ENCODE measurements at places on chromosomes 12 and 14.

GRCh38 chr14:91409928-91410718, 7.5 kb downstream of the CCDC88C start:
- no peak for DNase-seq

GRCh38 chr14:99150236-99150635, 121.8 kb downstream of the BCL11B start:
- DNase-seq = no peak

DNA sequence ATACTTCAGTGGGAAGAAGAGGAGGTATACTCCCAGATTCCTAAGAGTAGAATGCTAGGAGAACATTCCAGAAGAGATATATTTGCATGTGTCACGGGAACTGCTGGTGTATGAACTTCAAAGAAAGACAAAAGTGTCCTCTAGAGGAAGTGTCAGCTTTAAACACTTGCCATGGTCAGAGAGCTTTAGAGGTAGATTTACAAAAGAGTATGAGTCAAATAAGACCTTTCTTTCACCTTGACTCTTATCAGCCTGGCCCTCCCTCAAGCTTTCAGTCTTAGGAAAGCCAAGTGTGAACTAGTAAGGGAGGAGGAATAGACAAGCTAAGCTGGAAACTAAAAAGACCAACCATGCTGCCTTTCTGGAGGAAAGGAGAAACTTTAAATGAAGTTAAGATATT, 34.7 kb downstream of the COX8C start:
- DNase-seq = no peak

DNA sequence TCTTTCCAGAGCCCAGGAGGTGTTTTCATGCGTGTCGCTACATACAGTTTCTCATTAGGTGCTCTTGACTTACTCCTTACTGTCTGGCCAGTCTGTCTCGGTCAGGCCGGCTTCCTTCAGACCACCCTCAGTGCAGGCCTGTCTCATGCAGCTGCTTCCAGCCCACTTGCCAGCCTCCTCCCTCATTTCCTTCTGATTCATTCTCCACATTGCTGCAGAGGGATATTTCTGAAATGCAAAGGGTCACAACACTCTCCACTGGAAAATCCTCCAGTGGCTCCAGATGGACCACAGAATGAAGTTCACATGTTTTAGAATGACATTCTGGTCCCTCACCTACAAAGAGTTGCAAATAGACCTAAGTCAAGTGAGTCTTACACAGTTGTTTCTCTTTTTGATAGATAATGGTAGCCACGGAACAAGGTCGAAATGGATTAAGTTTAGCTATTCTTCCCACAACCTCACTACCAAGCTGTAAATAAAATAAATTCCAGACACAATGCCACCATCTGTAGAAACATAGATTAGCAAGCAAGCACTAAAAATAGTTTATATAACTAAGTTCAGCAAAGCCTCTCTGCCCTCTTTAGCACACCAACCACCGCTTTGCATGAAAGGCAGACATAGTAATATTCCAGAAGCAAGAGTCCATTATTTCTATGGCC, 146.9 kb downstream of the ESR2 start:
- no peak for DNase-seq

DNA sequence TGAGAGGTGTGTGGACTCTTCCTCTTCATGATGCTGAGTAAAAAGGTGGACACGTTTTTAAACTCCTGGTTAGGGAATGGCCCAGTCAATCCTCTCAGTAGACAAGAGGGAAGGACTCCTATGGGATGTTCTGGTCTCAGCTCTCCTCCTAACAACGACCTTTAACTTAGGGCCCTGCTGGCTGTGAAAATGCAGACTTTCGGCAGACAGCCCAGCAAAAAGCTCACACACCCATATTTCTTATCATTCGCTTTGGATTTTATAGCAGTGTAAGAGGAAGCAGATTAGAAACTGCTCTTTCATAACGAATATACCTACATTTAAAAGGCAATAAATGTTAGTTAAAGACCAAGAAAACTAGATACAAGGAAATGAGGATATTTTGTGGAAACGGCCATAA, 18.0 kb upstream of the YARS2 start:
- no peak for DNase-seq

DNA sequence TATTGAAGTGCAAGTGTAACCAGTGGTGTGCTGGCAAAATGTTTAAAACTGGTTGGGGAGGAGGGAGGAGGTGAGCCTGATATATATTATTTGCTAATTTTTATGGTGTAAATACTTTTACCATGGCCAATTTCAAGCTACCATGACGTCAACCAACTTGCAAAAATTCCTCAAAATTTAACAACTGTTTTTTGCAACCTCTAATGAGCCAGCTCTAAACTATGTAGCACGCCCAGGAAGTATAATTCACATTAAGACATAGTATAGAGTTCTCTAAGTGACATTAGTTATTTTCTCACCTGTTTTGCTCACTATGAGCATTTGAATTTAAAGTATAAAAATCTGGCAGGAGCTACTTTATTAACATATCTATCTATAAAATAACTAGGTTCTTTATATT, 41.4 kb downstream of the ATL1 start:
- no peak for DNase-seq

- no peak for DNase-seq
Measured at GRCh38 chr12:68495336-68496070, 115.2 kb upstream of the RAP1B start.
